ENCODE measurements at places on chromosomes 4 and X.

DNA sequence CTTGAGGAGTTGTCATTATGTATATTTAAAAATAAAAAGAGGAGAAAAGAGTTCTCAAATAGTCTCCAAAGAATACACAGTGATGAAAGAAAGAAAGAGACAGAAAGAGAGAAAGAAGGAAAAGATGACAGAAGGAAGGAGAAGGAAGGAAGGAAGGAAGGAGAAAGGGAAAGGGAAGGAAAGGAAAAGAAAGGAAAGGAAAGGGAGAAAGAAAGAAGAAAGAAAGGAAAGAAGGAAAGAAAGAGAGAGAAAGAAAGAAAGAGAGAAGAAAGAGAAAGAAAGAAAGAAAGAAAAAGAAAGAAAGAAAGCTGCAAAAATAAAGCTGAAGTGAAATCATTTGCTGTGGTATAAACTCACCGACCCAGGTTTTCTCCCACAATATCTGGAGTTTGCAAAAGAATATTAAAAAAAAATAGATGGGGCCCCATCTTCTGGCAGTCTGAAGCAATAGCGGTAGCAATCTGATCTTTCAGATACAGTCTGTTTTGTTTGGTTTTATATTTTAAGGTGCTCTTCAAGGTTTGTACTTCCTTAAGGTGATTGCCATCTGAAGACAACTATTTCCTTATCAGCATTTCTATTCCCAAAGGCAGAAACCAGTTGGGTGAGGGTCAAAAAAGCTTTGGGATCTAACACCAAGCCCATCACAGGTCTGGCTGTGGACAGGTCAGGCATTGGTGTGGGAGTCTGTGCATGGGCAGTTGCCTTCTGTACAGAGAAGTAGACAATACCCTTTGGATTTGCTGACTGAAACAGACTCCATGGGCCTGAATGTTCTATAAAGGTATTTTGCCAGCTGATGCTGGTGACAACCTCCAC is 160.4 kb downstream of the CPEB2 start:
- DNase-seq = no peak

GRCh38 chrX:71619986-71620385 is 1.7 kb upstream of the CXCR3 start:
- DNase-seq = no peak

DNA sequence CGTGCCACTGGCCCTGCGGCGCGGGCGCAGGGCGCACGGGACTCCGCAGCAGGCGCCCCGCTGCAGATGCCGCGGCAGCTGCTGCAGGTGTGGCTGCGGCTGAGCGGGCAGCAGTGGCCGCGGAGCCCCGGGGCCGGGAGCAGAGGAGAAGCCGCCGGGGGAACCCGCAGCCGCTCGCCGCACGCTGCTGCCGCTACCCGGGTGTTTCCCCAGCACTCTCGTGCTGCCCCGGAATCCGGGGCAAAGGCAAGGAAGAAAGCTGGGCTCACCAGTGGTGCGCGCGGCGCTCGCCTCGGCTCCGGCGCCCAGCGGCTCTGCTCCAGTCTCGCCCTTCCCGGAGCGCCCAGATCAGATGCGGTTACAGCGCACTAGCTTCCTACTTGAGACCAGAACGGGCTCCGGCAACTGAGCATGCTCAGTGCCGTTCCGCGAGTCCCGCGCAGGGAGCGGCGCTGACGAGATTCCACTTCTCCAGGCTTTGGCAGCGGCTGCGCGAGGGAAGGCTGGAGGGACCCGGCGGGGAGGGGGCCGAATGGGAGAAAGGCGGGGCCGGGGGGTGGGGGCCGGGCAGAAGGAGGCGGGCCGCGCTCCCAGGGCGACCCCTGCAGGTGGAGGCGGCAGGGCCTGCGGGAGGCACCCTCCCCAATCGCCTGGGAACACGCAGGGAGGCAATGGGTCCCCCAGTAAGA is at the start of gene APBB2:
TSS of gene APBB2 (minus strand) at position 407 of the 689 bp plus-strand sequence. CDS start 181,288 bp downstream, outside the sequence.
- peak; percentile 21 for DNase-seq

GRCh38 chrX:75963774-75964173 is 178.7 kb upstream of the MAGEE2 start:
- DNase-seq = no peak

- no peak for DNase-seq
Measured at GRCh38 chr4:150867148-150867547, 147.9 kb downstream of the LRBA start.

GRCh38 chr4:67762086-67762485 is 7.9 kb upstream of the GNRHR start:
- no peak for DNase-seq

GRCh38 chrX:24214568-24214967 is 65.0 kb downstream of the ZFX start:
- no peak for DNase-seq

DNA sequence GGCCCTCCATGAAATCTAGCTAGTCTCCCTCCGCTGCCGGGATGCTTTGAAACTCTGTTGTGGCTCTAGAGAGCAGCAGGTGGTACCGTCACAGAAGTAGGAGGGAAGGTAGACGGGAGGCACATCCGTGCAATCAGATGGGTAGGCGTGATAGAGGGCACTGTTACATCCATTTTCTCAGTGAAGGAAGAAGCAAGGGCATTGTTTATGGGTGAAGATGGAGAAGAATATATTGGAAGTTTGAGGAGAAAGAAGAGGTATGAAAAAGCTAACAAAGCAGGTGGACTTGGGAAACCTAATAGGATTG is 1.3 kb downstream of the ANAPC4 start:
- no peak for DNase-seq

GRCh38 chrX:35743331-35743730 is 54.8 kb upstream of the MAGEB16 start:
- DNase-seq = no peak

- DNase-seq = no peak
Measured at GRCh38 chrX:71301195-71301924, at the start of gene ITGB1BP2. TSS of gene ITGB1BP2 (plus strand) at chrX:71301750. CDS start at chrX:71301807, 57 bp downstream.

- DNase-seq = no peak
Measured at GRCh38 chr4:850323-850945, 24.5 kb upstream of the CPLX1 start.

DNA sequence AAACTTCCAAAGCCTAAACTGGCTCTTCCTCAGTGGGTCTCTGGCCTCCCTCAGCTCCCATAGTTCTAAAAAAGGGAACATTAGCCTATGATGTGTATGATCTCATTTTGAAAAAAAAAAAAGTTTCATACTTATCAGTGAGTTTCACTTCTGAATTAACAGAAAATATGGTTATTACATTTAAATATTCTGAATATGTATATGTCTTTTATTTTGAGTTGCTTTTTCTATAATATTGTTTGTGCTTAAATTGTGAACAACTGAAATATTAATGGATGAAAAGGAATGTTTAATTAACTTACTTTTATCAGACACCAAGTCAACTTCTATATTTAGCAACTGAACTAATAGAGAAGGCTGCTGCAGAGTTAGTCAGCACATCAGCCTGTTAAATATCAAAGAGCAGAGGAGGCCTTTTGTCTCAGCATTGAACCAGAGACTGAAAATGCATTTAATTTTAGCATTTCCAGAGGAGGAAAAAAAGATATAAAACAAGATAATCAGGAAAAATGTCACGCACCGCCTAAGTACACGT is 20.4 kb upstream of the FHL1 start:
- no peak for DNase-seq

DNA sequence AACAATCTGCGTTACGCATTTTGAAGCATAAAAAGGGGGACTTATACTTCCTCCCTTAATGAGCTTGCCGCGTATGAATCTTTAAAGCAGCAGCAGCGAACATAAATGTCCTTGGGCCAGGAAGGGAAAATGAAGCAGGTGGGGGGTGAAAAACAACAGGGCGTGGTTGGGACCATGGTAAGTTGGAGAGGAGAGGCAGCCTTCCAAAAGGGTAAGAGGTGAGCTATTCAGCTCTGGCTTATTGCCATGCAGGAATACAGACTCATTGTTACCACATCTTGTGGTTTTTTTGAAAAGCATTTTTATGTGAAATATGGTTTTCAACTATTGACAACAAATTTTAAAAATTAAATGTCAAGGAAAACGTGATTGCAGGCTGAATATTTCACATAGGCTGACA is 710.7 kb upstream of the FAM241A start:
- no peak for DNase-seq

- DNase-seq = no peak
Measured at GRCh38 chrX:9644335-9644734, 121.3 kb downstream of the GPR143 start.

GRCh38 chr4:95107004-95107403 is 349.2 kb downstream of the BMPR1B start:
- no peak for DNase-seq

DNA sequence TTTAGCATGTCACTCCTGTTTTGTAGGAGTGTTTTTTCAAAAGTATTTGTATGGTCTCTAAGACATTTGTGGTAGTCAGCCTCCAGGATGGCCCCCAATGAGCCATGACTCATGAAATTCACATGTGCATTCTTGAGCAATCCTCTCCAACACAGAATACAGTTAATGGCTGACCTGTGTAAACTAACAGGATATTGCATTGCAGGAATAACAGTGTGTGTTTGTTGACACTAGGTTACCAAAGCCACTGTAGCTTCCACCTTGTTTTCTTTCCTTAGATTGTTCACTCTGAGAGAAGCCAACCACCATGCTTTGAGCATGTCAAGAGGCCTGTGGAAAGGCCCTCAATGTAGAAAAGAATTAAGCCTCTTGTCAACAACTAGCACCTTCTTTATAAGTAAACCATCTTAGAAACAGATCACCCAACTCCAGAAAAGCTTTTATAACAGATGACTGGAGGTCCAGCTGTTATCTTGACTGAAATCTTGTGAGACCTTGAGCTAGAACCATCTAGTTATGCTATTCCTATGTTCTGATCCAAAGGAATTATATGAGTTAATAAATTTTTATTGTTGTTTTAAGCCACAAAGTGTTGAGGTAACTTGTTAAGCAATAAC is 28.5 kb downstream of the TBCK start:
- DNase-seq = no peak

- DNase-seq = peak; percentile 75
Measured at GRCh38 chrX:1026263-1027015, 186.0 kb downstream of the CRLF2 start.

GRCh38 chr4:41930139-41930831 is 4.9 kb upstream of the TMEM33 start:
- DNase-seq = no peak

- DNase-seq = no peak
Measured at GRCh38 chr4:130628531-130628930, 1532.6 kb downstream of the C4orf33 start.

DNA sequence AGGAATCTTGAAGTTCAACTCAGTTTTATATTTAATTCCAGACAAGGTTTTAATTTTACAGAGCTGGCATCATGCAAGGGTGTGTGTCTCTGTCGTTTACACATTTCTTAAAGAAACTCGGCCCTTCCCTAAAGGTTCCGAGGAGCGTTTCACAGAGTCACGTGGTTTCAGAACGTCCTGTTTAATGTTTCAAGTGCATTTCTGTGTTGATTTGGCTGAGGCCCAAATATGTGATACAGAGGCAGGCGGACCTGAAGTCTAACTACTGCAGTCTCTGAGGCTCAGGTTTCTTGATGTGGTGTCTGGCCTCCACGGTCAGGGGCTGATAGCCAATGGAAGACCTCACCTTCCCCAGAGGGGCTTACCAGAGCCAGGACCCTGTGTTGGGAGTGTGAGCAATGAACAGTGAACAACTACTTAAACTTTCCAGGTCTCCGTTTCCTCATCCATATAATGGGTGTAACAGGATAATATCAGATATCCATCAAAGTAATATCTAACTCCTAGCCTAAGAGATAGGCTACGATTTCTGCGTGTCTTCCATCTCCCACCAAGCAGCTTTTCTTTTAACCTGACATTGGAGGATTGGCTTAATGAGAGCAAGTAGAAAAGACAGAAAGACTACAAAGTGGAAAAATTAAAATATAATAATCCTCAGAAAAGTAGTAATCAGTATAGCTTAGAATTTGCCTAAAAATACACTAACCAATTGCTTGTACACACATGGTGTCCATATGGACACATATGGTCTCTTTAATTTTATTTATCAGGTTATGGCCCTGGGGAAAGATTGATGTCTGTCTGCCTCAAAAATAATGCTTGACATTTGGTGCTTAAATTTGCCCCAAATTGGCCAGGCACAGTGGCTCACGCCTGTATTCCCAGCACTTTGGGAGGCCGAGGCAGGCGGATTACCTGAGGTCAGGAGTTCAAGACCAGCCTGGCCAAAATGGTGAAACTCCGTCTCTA is 50.0 kb upstream of the TRIM2 start:
- no peak for DNase-seq

GRCh38 chr4:31613946-31614623 is 893.9 kb downstream of the PCDH7 start:
- no peak for DNase-seq

GRCh38 chr4:147012059-147012707 is 66.5 kb upstream of the TTC29 start:
- DNase-seq = no peak

GRCh38 chrX:63050225-63050624 is 300.9 kb downstream of the SPIN4 start:
- no peak for DNase-seq

GRCh38 chr4:42398171-42398870 is 1.0 kb downstream of the SHISA3 start:
- DNase-seq = no peak

DNA sequence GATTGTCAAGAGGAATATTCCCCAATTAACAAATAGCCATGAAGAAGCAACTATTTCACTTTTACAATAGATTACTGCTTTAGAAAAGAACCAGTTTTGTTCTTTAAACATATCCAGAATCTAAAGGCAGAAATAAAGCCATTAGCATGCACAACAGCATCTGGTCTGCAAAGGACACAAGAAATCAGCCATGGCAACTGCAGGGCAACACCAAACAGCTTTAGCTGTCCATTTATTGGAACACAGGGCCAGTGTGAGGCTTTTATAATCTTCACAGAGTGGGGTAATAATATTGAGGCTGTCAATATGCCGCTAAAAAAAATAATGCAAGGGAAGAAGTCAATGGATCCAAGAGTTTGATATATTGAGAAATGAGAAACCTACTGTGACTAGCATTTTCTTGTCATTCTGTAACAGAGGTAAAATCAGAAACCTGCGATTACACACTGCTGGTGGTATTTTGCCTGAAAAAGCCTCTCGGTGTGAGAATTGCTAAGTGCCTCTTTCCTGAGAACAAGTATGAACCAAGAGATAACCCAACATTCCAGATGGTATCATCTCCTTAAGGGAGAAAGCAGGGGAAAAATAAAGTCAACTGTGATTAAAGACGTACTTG is 2.7 kb upstream of the BANK1 start:
- DNase-seq = no peak

GRCh38 chrX:23610495-23610894 is 56.8 kb upstream of the PRDX4 start:
- DNase-seq = no peak

- no peak for DNase-seq
Measured at GRCh38 chr4:165379678-165380064, 863 bp downstream of the CPE start.

DNA sequence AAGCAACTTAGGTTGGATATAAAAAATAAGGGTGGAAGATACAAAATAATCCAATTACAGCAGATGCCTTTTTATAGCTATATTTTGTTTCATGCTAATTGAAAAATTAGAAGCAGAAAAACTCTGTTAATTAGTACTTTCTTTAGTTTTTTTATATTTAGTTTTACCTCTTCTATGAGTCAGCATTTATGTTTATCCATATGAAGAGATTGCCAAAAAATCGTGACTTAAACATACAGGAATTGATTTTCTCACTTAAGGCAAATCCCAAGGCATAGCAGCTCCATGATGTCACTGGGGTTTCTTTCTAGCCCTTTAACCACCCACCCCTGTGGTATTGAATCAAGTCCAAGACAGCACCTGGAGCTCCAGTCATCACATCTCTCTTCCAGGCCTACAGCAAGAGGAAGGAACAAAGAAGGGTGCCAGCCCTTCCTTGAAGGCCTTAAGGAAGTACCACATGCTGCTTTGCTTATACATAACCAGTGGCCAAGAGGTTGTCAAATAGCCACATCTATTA is 365.8 kb upstream of the TENM3 start:
- no peak for DNase-seq

All from bone marrow (tissue), 2 donors.